ENCODE measurements at places on chromosomes 16 and 17.

GRCh38 chr16:83200005-83200779, 573.4 kb downstream of the CDH13 start:
- peak; percentile 43 for DNase-seq

DNA sequence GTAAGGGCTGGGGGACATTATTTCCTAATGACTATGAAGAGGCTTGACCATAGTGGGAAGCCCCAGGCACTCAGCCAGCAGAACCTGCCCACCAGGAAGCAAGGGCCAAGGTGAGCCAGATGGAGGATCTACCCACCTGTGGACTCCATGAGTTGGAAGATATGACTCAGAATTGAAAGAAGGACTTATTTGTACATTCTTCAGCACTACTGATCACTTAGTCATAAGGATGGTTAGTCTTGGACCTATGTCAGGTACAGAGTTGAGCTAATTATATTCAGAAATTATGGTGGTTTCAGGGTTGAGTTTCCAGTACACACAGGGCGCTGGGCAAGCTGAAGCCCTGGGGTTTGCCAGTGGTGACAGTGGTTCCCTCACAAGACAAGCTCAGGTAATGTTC, 24.0 kb upstream of the GRIN2A start:
- peak; percentile 6 for DNase-seq

GRCh38 chr17:40819528-40820125, 2.8 kb downstream of the KRT10 start:
- no peak for DNase-seq

- no peak for DNase-seq
Measured at GRCh38 chr17:16981928-16982327, 10.0 kb upstream of the TNFRSF13B start.

GRCh38 chr17:50501054-50501453, 7.2 kb upstream of the MYCBPAP start:
- no peak for DNase-seq

GRCh38 chr16:84518804-84519341, 14.4 kb upstream of the MEAK7 start:
- DNase-seq: no peak

DNA sequence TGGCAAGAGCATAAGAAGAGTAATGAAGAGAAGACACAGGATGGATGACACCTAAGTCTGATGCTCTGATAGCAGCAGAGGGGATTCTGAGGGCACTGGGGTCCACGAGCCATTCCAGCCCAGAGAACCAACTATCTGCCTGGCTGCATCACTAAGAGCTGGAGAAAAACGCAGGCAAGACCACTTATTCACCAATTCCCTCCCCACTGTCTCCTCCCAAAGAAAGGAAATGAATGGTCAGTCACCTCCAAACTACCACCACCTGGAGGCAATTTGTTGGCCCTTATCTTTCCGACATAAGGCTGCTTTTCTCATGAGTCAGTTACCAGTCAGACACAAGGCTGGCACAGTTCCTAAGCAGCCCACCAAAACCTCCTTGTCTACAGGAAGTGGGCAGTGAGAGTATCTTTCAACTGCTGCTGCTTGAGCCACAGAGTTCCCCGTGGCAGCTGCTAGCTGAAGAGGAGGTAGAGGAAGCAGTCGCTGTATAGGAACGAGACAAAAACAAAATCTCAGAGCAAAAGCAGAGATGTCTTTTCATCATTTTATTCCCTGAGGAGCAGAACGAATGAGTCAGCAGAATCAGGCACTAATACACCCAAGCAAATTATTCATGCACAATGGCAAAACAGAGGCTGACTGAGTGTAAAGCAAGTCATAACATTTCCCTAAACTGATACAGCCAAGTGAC, 111.1 kb downstream of the SMG6 start:
- peak; percentile 41 for DNase-seq

GRCh38 chr16:68506331-68507053, 32.6 kb upstream of the ZFP90 start:
- DNase-seq: no peak

- peak; percentile 24 for DNase-seq
Measured at GRCh38 chr17:30376621-30377452, 1.9 kb upstream of the CPD start.

DNA sequence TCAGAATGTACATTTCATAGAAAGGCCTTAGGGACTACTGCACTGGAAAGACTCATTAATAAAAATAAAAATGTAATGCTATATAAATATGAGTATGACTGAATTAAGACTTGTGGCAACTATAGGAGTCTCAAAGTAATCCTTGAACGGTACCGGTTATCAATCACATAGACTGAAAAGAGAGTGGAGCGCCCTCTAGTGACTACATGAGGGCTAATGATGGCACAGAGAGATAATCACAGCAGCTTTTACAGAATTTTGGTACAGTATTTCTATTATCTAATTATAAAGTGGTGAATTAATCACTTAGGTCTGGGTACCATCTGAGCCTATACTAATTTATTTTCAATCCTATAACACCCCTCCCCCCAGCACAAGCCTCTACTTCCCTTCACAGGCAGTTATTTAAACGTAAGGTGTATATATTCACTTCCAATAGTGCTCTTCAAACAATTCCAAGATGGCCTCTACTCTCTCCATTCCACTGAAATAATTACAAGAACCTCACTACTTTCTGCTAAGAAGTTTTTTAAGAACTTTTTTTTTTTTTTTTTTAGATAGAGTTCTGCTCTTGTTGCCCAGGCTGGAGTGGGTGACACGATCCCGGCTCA, 40.7 kb upstream of the ANKFY1 start:
- DNase-seq: no peak

GRCh38 chr17:82449883-82450356, 632 bp downstream of the CYBC1 start:
- no peak for DNase-seq

GRCh38 chr17:39867880-39868553, at the start of gene ZPBP2:
ZPBP2 (plus strand) TSS chr17:39868202; CDS start chr17:39868355, 153 bp downstream.
- DNase-seq: no peak

GRCh38 chr17:51056813-51057510, 63.7 kb downstream of the SPAG9 start:
- DNase-seq: no peak

GRCh38 chr16:30766206-30766932, 4.2 kb downstream of the RNF40 start:
- no peak for DNase-seq

- DNase-seq: no peak
Measured at GRCh38 chr17:7856011-7856810, 1.1 kb downstream of the NAA38 start.

DNA sequence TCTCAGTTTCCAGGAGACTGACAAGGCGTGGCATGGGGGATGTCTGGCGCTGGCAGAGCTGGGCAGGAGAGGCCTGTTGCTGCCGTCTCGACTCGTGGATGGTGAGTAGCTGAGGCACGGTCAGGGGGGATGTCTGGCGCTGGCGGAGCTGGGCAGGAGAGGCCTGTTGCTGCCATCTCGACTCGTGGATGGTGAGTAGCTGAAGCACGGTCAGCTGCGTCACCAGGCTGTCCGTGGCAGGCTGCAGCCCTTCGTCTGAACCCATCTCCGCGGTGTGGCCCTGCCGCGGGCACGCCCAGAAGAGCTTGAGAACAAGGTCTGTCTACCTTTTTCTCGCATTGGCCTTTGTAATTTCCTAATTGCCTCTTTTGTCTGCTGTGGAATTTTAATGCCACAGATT, 25.0 kb downstream of the ZNF750 start:
- DNase-seq: no peak

DNA sequence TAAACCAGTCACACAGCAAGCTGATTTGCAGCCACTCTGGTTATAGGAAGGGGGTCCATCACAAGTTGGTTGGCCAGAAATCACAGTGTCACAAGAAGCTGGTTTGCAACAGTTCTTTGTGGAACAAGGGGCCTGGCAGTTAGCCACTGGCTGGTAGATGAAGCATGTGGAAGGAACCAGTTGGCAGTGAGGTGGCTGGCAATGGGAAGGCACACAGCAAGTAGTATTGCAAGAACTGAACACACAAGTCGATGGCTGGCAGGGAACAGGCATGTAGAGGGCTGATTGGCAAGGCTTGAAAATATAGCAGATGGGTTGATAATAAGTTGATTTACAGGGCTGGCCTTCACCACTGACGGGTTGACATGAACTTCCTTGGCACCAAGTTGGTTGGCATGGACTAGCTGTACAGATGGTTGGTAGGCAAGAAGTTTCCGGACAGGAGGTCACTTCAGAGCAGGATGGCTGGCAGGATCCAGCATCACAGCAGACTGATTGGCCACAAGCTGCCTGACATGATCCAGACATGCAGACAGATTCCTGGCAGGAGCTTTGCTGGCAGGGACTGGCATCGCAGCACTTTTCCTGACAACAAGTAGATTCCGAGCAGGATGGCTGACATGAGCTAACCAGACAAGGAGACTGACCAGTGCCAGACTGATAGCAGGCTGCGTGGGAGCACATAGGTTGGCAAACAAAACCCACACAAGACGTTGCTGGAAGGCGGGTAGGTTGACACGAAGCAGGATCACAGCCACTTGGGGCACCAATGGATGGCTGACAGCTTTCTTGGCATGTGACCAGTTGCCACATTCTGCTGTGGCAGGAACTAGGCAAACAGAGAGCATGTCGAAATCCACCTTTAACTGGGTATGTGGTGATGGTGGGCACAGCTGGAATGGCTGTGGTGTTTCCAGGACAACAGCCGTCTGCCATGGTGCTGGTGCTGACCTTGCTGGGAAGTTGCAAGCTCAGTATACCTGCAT, at the start of gene KRTAP29-1:
Gene KRTAP29-1 (minus strand): TSS at position 936 of the 986 bp plus-strand sequence. CDS start 0 bp downstream, at position 936.
- no peak for DNase-seq

DNA sequence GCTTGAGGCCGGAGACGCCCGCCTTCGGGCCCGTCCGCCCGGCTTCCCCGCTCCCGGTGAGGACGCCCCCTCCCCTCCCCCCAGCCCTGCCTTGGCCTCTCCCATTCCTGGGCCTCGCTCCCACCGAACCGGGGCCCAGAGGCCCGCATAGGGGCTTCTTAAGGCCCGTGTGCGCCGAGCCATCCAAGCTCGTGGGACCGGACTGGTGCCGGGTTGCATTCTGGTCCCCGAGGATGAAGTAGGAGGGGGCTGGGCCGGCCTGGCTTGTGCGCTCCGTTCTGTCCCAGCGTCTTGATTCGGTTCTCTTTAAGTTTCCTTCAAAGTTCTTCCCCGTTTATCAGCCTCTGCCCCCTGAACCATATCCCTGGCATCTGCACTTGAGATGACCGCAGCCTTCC, 488 bp downstream of the SENP3 start:
- no peak for DNase-seq

DNA sequence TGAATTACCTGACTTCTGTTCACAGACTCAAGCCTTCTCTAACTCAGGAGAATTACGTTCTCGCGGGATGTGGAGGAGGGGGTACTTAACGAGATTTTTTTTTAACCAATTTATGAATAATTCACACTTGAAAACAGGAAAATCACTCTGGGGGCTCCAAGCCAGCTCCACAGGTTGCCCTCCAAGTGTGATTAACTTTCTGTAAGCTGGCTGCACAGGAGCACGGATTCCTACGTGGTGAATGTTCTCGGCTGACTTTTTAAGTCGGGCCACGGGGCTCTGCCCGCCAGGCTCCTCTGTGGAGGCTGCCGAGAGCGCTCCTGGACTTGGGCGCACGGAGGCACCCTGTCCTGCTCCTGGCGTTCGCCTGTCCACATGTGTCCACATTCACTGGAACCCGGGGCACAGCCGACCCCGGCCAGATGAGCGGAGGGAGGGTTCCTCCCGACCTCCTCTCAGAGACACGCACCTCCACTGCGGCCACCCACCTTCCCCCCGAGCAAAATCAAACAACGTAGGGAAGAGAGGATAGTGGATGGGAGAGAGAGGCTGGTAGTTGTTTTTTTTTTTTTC, 147.1 kb upstream of the CHMP6 start:
- DNase-seq: no peak

DNA sequence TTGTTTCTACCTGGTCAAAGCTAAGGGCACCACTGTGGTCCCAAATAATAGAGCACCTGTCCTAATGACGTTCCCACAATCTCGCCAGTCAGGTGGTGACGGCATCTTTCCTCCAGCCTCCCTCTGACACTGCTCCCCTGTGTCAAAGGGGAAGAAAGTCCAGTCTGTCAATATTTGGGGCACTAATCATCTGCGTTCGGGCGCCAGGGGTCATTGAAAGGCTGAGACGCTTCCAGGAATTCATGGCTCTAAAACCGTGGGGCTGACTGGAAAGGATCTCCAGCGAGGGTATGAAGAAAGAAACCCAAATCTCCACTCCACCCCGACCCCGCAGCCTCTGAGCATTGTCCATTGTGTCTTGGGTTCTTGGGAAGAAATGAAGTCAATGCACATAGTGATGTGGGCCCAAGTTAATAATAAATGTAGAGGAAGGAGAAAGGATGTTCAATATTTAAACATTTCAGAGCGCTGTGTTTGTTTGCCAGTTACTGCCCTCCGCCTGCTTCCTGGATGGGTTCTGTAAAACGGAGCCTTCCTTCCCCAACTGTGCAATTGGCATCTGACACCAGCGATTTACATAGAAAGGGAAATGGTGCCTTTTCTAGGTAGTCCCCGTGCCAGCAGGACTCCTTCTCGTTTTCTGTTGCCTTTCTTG, 103.2 kb downstream of the SOCS1 start:
- DNase-seq: no peak

- DNase-seq: no peak
Measured at GRCh38 chr16:52932321-52932720, 120.4 kb downstream of the CHD9NB start.

DNA sequence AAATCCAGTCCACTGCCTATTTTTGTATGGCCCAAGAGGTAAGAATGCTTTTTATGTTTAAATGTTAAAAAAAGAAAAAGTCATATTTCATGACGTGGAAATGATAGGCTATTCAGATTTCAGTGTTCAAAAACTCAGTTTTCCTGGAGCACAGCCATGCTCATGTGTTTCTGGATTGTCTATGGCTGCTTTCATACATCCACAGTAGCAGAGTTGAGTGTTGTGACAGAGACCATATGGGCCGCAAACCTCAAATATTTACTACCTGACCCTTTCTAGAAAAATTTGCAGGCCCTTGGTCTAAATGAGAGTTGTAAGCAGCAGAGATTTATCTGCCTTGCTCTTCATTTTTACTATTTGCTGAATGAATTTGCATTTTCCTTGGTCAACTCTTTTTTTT, 264.1 kb downstream of the CBLN1 start:
- no peak for DNase-seq

- DNase-seq: no peak
Measured at GRCh38 chr17:4944163-4944553, 4.1 kb downstream of the RNF167 start.

DNA sequence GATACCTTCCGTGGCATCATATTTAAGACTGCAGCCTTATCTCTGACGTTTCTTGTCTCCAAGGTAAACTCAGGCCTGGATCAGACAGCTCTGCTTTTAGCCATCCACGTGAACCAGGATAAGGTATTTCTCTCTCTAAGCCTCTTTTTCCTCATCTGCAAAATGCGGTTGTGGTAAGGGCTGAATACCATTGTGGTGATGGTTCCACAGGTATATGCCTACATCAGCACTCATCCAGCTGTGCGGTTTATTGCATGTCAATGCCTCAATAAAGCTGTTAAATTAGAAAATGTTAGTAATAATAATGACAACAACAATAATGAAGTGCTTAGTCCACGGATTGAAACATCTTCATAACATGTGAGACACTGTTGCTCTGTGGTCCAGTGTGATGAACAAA, 104.4 kb downstream of the GRIN2A start:
- no peak for DNase-seq

- no peak for DNase-seq
Measured at GRCh38 chr16:74633686-74634085, 26.8 kb upstream of the GLG1 start.
